ENCODE measurements at places on chromosomes 3 and 15.

DNA sequence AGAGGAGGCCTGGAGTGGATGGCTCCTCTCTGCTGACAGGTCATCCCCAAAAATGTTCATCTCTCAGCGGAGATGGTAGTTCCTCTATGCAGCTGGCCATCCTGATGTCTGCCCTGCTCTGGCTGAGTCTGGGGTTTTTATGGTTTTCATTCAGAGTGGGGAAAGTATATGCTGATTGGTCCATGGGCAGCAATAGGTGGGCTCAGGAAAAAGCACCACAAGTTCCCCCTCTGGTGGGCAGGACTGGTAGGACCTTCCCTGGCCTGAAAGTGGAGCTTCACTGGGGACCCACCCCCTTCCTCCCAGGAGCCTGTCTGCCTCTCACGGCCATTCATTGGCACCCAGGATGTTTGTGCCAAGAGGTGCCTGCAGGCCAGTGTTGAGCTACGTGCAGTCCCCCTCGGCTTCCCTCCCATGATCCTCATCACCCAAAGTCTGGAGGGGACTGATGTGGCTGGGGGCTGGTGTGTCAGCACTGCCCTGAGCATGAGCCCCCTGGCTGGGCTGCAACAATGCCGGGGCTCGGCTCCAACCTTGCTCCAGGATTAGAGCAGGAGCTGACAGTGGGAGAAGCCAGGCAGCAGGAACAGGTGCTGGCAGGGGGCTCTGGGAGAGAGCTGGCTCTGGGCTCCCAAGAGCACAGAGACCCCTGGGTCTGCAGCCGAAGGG is 13.1 kb upstream of the BLOC1S6 start:
- no peak for DNase-seq

DNA sequence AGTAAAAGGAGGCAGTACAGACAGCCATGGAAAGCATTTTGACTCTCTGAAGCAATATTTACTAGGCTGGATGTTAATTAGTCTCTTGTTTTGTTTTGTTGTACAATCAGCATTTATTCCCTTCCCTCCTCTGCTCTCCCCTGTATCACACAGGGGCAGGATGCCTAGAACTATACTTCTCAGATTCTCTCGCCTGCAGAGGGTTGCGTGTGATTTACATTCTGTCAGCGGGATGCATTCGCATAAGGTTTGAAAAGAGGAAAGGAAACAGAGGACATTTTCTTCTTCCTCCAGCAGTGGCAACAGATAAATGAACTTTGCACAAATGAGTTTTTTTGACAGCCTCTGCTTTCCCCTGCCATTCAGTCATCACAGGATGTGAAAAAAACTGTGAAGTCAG is 188.3 kb downstream of the RSL24D1 start:
- no peak for DNase-seq

DNA sequence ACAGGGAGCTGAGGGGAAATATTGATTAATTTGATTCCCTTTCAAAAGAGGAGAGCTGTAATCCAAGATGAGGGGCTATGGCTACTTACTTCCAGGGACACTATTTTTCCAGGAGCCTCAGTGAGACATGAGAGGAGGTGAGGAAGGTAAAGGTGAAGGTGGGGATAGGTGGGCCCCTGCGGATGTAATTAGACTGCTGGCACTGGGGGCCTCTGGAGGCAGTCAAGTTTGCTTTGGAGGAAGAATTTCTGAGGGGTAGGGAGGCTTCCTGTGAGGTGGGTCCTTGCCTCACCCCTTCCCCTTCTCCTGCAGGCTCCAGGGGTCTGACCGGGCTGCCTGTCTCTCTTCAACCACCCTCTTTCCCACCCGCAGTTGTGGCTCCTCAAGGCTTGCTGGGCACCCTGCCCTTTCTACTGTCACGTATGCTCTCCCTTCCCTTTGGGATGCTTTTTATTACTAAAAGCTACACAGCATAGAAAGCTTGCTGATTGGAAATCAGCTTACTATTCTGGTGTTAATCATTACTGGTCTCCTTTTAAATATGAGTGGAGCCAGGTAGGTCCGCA is 22.5 kb downstream of the GASK1A start:
- no peak for DNase-seq

DNA sequence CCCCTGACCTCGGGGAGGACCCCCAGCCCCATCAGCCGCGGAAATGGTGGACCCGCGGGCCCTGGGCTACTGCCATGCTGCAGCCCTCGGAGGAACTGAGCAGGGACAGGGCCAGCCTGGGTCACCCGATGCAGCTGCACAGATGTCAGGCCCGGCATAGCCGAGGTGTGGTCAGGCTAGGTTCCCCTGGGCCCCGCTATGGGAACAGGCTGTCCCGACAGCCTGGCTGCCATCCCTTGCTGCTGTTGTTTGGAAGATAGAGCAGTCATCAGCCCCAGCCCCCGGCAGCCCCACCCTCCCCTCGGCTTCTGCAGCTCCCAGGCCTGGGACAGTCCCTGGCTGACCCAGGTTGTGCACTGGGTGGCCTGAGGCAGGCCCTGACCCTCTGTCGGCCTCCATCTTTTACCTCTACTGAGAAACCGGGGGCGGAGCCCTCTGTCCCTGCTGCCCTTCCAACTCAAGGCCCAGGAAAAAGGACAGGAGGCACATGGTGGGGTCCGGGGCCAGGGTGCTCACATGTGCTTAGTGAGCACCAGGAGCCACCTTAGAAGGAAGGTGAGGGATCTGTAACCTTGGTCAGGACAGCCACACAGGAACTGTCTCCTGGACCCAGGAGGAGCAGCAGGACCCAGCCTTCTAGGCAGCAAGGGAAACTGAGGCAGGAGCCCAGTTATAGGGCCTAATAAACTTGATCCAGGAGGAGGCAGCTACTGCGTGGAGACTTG is 31.5 kb upstream of the FBLN2 start:
- no peak for DNase-seq

DNA sequence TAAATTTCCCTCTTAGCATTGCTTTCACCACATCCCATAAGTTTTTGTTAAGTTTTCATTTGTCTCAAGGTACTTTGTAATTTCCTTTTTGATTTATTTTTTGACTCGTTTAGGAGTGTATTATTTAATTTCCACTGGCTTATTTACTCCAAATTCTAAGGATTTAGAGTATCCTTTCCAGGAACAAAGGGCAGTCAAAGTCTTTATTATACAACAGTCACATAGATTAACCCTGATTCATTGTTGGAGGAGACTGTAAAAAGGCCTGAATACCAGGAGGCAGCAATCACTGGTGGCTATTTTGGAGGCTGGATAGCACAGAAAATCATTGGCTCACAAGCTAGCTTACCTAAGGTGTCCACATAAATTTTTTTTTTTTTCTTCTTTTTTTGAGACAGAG is 39.9 kb downstream of the OIP5 start:
- DNase-seq, result no peak

- peak; percentile 57 for DNase-seq
Measured at GRCh38 chr3:184513276-184514170, 48.1 kb upstream of the EPHB3 start.

- DNase-seq, result no peak
Measured at GRCh38 chr3:57670543-57670942, 22.3 kb downstream of the DENND6A start.

DNA sequence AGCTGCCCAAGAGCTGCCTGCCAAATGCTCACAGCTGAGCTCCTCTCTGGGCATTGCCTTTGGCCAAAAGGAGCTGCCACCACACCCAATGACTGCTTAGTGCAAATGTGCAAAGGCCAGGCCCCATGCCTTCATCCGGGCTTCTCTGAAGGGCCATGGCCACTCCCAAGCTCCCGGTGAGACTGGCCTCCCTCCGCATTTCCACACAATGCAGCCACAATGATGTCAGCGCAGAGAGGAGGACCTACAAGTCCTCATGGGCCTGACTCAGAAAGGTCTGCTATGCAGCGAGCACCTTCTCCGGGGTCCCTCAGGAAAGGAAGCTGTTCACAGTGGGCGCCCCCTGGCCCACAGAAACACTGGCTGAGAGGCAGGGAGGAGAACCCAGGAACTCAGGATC is 12.7 kb downstream of the OXTR start:
- DNase-seq, result no peak

- no peak for DNase-seq
Measured at GRCh38 chr3:55687526-55687925, 200.4 kb upstream of the WNT5A start.

DNA sequence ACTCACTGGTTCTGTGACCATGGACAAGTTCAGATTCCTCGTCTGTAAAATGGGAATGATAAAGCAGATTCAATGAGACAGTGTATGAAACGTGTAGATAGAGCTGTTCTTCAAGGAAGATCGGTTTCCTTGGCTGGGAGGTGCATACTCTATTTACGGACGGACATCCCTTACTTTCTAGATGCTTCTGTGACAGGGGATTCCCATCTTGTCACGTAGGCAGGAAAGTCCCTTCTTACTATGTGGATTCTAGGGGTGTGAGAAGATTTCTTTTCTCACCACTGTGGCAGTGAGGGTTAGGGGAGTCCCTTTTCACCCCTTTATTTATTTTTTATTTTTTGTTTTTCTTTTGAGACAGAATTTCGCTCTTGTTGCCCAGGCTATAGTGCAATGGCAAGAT is 180.9 kb upstream of the TBL1XR1 start:
- DNase-seq, result no peak

GRCh38 chr15:72173401-72173800 is 24.2 kb downstream of the GRAMD2A start:
- DNase-seq, result no peak

GRCh38 chr15:39667382-39668127 is 86.7 kb downstream of the THBS1 start:
- DNase-seq, result no peak

DNA sequence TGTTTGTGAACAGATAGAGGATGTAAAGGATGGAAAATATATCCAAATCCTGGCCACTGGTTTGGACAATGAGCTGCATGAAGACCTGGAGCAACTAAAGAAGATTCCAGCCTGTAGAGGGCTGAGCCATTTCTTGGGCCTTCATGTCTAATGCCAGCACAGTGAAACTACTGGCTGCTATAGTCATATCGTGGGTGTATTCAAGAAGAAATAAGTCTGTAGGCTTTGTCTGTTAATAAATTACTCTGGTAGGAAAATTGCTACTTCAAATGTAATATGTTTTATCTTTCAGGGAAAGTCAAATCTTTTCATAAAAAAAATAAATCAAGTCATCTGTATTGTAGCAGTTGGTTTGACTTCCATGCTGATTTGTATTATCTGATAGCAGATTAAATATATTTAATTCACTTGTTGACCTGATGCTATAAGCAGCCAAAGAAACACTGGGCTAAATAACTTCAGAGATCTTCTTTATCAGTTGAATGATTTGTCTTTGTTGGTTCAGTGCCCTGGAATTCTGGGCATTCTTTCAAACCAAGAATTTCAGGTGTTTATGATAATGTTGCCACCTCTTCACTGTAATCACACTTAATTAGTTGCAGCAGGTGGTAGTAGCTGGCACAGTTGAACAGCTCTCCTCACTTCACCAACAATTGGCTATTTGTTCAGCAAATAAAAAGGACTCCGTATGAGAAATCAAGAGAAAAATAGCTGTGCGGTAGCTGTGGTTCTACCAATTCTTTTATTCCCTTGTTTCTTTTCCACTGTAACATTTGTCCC is 1109.5 kb downstream of the NSUN3 start:
- DNase-seq, result no peak

DNA sequence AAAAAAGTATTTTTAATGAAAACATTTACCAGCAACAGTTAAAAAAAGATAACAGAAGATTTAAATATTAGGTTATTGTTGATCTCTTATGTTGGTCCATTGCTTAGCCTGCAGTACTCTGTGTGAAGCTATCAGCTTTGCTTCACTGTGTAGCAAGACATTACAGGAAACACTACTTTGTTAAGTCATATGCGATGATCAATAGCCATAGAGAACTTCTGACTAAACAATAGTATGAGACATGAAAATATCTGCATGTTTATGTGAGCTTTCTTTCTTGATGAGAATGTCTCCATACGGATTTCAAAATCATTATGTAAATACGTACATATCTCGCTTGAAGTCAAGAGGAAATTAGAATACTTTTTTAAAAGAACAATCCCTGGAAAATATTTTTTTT is 27.0 kb upstream of the CAPN3 start:
- no peak for DNase-seq

DNA sequence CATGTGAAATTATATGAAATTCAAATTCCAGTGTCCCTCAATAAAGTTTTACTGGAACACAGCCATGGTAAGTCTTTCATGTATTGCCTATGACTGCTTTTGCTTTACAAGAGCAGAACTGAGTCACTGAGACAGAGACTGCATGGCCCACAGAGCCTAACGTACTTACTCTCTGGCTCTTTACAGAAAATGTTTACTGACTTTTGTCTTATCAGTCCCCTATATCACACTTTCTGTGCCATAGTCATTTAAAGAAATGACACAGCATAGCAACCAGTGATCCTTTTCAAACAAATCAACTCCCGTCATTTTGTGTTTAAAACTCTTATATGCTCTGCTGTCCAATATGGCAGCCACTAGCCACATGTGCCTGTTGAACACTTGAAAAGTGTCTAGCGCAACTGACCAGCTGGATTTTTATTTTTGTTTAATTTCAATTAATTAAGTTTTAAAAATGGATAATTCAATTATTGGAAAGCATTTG is 129.7 kb upstream of the CDIN1 start:
- DNase-seq, result no peak

DNA sequence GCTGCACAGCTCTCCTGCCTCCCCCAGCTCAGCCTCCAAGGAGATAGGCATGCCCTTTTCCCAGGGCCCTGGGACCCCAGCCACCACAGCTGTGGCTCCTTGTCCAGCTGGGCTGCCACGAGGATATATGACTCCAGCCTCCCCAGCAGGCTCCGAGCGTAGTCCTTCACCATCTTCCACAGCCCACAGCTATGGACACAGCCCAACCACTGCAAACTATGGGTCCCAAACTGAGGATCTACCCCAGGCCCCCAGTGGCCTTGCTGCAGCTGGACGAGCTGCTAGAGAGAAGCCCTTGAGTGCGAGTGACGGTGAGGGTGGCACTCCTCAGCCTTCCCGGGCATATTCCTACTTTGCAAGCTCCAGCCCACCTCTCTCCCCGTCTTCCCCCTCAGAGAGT is 20.5 kb upstream of the APEH start:
- DNase-seq, result no peak

DNA sequence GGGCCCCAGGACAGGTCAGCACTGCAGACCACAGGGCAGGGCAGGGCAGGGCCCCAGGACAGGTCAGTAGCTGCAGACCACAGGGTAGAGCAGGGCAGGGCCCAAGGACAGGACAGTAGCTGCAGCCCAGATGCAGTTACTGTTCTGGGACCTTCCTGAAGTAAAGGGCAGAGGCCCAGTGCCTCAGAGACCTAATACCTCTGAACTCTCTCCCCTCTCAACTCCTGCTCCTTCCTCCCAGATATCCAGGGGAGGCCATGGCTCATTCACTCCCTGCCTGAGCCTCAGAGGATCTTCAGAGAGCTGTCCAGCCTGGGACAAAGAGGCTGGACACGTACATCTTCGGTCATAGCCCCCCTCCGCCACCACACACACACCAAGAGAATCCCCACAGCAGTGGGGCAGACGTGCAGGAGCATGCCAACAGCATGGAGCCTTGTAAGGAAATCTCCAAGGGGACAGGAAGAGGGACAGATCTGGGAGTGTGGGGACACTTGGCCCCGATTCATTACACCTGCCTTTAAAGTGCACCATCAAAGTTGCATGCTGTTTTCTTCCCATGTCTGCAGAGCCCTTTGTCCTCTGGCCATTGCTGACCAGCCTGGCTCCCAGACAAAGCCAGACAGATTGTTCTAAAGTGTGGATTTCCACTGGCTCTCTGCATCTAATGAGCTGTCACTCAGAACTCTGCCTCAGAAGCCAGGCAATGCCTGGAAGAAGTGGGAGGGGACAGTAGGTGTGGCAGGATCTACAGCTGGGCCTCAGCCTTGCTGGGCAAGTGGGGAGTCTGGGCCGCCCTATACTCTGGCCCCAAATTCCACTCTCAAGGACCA is 24.2 kb upstream of the BUB1B start:
- DNase-seq, result no peak

Measured in NCI-H510A (cell line).